SJSA1 (cell line): ENCODE measurements at places on chromosomes 6 and 20. TPM values are rescaled to one million over a fixed set of nuclear protein-coding genes. Genes with fewer than 3 reads are reported as not detected.
A peak's percentile ranks its signal among the peaks of the same experiment; 100 is the strongest.

Gene CALHM4
- total RNA-seq = not detected in 2 replicates

DNA sequence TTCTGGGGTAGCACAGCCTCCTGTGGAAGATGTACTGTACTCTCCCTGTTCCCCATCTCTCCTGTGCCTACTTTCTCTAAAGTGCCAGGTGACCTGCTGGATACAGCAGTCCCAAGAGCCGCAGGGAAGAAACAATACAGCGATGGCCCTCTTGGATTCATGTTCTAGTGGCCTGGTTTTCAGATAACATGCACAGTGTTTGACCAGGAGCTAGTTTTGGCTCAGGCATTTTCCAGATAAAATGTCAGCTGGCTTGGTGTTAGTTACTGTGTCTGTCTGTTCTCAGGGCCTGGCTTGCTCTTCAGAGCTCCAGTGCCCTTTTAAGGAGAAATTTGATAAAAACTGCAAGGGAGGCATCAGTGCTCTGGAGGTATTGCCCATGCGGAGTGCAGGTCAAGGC is 41.3 kb downstream of the GABRR2 start:
- H3K4me3 ChIP-seq = no peak overlapping the region
- DNase-seq = no peak
- no peaks in the 10 kb centered on the region for H3K27me3 ChIP-seq
- no peaks in the 10 kb centered on the region for H3K36me3 ChIP-seq

DNA sequence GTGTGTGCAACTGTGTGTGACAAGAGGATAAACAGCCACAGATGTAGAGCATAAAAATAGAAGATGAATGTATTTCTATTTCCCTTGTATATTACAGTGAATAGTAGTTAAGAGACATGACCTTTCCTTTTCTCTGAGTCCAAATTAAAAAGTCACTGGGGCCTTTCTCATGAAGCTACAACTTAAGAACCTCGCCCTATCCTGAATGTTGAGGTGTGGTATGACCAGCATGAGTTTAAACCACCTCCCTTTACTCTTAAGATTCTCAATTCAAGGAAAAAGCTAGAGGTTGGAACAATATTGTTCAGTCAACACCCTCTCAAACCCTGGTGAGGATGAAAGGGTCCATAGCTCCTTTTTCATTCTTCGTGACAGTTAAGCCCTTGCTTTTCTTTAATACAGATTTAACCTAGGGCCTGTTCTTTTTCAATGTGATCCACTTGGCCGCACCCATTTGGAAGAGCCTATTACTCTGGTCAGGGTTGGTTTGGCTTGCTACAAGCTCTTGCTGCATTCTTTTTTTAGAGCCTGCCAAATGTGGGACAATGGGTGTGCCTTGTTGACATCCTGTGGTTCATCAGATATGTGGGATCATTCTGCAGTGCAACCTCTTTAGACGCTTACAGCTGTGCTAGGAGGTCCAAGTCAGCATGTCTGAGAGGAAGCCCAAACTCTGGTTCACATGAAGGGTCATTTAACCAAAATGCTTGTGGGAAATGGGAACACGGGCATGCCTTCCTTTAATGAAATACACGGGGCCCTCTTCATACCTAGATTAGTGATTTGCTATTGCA is 290.0 kb downstream of the HAO1 start:
- DNase-seq = no peak
- H3K27ac ChIP-seq = no peak overlapping the region
- no peaks in the 10 kb centered on the region for H3K4me1 ChIP-seq
- no peaks in the 10 kb centered on the region for H3K27me3 ChIP-seq
- H3K36me3 ChIP-seq = no peaks in the 10 kb centered on the region
- no peak overlapping the region for H3K4me3 ChIP-seq

DNA sequence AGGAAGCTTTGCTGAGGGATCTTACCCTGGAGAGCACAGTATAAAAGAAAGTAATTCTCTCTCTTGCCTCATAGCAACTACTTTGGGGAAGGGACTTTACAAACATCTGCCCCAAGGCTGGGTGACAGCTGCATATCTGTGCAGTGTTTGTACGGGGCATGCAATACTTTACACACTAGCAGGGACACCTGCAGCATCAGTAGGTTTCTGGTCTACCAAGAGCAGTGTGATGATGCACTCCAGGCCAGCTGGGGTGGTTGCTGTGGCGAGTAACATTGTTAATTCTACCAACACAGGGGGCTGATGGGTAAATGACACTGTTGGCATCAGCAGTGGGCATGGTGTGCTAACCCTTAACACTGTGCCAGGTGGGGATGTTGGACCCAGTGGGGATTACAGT is 48.0 kb downstream of the ADTRP start:
- H3K27me3 ChIP-seq = no peaks in the 10 kb centered on the region
- no peaks in the 10 kb centered on the region for H3K4me1 ChIP-seq
- H3K27ac ChIP-seq = no peak overlapping the region
- H3K36me3 ChIP-seq = no peaks in the 10 kb centered on the region; the same call in 1 of the 2 replicates
- no peak for DNase-seq

DNA sequence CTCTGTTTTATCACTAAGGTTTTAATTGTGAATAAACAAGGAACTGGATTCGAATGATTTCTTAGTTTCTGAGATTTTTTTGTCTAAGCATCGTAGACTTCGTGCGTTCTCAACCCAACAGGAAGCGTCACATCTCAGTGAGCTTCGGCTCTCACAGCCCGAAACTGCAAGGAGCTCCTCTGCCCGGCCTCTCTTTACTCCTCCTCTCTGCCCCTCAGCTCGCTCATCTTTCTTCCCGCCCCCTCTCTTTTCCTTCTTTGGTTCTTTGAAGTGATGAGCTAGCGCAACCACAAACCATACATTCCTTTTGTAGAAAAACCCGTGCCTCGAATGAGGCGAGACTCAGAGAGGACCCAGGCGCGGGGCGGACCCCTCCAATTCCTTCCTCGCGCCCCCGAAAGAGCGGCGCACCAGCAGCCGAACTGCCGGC is 480 bp upstream of the NT5E start:
- peak; percentile 64 for DNase-seq
- peaks cover 43% of the 10 kb centered on the region for H3K4me1 ChIP-seq
- no peaks in the 10 kb centered on the region for H3K27me3 ChIP-seq
- H3K27ac ChIP-seq = peak overlapping the region; percentile 75
- H3K36me3 ChIP-seq = peaks cover 4% of the 10 kb centered on the region

GRCh38 chr6:12748411-12748810 is 31.8 kb downstream of the PHACTR1 start:
- no peak overlapping the region for H3K4me3 ChIP-seq
- DNase-seq = no peak
- no peaks in the 10 kb centered on the region for H3K4me1 ChIP-seq
- no peak overlapping the region for H3K27ac ChIP-seq
- peaks cover 39% of the 10 kb centered on the region for H3K27me3 ChIP-seq

GRCh38 chr6:56692523-56693245 is 50.0 kb upstream of the DST start:
- H3K4me3 ChIP-seq = peak overlapping the region; percentile 33
- peaks cover 11% of the 10 kb centered on the region for H3K36me3 ChIP-seq
- peaks cover 44% of the 10 kb centered on the region for H3K4me1 ChIP-seq

Gene HLA-DPA1
- not detected in 2 replicates for total RNA-seq

Gene VSTM2L
- 4.8 and 14.1 TPM in 2 replicates for total RNA-seq

DNA sequence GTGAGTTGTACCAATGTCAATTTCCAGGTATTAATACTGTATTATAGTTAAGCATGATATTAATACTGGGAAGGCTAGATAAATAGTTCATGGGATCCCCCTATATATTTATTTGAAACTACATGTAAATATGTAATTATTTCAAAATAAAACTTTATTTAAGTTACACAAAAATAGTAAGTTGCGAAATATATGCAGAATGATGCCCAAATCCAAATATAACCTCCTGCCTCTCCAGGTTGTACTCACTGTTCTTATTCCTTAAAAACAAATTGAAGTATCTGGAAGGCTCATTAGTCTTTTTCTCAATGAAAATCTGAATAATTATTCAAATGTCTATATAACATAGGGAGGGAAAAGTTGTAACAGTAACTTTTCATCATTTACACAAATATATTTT is 161.9 kb upstream of the DEFB112 start:
- H3K27me3 ChIP-seq = no peaks in the 10 kb centered on the region; the same call in 1 of the 2 replicates
- no peak overlapping the region for H3K27ac ChIP-seq
- no peaks in the 10 kb centered on the region for H3K4me1 ChIP-seq
- no peak overlapping the region for H3K4me3 ChIP-seq

GRCh38 chr6:1617466-1618310 is 8.0 kb downstream of the FOXC1 start:
- no peak overlapping the region for H3K27ac ChIP-seq
- peaks cover 43% of the 10 kb centered on the region for H3K4me1 ChIP-seq
- no peaks in the 10 kb centered on the region for H3K27me3 ChIP-seq
- H3K4me3 ChIP-seq = no peak overlapping the region

Gene TRIM15
- total RNA-seq = not detected in 2 replicates

- peaks cover 3% of the 10 kb centered on the region; the same call in 1 of the 2 replicates for H3K4me1 ChIP-seq
- no peaks in the 10 kb centered on the region for H3K36me3 ChIP-seq
- no peak overlapping the region for H3K27ac ChIP-seq
These were observed 104.6 kb upstream of the PLEKHG1 start for GRCh38 chr6:150495126-150495525.

GRCh38 chr6:95866732-95867131 is 149.0 kb upstream of the FUT9 start:
- H3K27ac ChIP-seq = no peak overlapping the region
- H3K4me1 ChIP-seq = no peaks in the 10 kb centered on the region
- DNase-seq = no peak
